ENCODE measurements at places on chromosomes 1 and 21.

GRCh38 chr1:24195136-24195535 lies 8.0 kb upstream of the IFNLR1 start:
- no peak for DNase-seq

GRCh38 chr1:44609412-44609767 lies 64.9 kb downstream of the TMEM53 start:
- no peak for DNase-seq

DNA sequence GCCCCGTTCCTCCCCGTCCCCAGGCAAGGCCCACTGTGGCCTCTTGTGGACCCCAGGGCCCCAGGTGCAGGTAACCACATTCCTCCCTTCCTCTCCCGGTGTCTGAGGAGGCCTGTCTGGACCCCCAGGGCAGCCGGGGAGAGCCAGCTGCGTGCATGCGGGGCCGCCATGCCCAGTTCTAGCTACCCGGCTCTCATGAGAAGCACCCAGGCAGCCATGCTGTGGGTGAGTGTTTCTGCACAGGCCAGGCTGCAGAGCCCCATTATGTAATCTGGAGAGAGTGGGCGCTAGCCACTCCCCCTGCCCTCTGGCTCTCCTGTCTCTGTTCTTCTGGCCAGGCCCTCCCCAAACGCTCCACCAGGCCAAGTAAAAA lies 18.4 kb upstream of the PLEKHG5 start:
- no peak for DNase-seq

DNA sequence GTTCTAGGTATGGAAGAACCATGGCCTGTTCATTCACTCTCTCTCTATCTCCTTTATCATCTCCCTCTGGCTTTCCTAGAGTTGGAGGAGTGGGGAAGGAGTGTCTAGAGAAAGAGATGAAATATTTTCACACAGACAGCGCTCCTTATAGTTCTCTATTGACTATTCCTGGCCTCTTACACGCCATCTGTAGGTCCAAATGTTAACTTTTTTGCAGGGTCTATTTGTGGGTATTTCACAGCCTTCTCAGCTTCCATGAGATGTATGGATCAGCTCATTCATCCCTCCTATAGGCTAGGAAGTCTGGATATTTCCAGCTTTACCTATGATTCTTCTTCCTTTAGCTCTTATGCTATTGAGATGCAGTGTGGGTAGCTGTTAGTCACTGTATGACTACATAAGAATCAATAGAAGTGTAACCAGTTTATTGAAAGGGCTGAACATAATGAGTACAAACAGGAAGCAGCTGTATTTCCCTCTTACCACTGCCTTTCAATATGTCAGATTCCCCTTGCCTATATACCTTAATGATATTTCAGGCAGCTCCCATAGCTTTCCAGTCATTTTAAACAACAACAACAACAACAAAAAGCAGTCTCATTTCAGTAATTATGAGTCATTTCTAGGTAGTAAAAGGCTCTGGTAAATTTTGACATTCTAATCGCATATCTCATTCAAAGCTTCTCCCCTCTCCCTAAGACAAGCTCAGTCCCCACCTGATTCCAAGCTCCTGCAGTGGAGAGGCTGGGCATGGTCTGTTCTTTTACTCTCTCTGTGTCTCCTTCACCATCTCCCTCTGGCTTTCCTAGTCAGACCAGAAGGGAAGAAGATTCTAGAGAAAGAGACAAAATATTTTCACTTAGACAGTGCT lies 149.5 kb downstream of the TTLL7 start:
- no peak for DNase-seq

- DNase-seq, result no peak
These were observed 73.3 kb upstream of the SOX13 start for GRCh38 chr1:203999618-204000017.

DNA sequence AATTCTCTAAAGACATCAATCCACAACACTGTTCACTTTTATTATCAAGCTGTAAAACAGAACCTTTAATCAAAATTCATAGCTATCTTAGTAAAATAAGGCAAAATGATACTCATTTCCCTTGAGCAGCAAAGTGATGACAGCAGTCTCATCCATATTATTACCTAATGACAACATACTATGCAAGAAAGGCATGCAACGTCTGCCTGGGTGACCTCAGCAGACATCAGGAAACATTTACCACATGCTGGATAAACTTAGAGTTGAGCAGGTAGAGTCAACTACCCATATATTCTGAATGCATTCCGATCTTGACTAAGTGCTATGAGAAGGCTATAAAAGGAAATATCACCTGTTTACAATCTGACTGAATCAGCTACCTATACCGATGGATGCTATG lies 145.1 kb downstream of the SIPA1L2 start:
- DNase-seq, result no peak

DNA sequence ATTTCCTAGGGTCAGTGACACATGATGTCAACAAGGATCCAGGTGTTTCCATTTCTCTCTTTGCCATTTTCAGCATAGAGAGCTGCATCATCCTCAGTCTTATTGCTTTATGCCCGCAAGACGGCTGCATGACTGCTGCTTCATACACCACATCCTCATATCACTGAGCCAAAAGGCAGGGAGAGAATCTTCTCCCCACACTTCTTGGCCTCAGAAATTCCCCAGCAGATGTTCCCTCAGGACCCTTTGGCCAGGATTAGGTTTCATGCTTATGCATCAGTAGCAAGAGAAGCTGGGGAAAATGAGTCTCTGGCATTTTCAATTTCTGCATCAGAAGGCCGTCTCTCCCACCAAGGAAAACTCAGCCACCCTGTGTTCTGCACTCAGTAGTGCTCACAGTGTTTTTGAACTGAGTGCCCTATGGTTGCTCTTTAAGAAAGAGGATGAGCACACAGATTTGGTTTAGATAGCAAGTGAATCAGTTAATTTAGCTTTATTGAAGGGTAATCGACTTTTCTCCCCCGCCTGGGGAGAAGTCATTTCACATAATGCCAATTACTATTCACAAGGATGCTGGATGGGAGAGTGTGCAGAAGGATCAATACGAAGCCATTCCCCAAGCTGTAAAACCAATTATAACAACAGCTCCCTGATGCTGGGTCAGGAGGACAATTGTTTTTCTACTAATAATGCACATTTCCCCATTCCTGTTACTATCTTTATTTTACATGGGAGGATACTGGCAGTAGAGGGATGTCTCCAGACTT lies 360.2 kb downstream of the HHIPL2 start:
- DNase-seq, result no peak

- peak; percentile 83 for DNase-seq
These were observed at the start of gene COL6A2 for GRCh38 chr21:46097336-46098293. Gene COL6A2 (plus strand): TSS chr21:46098112.

DNA sequence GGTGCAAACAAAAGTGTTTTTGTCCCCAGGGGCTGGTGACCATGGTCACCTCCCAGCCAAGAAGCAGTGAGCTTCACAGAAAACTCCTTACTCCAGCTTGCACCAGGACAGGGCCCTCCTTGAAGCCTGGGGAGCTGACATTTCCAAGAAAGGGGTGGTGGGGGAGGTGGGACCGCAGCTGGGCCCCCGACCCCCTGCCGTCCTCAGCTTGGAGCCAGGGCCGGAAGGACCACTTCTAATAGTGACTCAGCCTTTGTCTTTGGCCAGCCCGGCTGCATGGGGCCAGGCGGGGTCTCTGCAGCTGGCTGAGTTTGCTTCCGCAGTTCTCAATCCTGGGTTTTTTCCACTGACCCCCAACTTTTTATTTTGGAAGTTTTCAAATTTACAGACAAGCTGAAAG lies 136.5 kb upstream of the POU3F1 start:
- no peak for DNase-seq

GRCh38 chr21:26918323-26919079 lies 48.4 kb downstream of the ADAMTS5 start:
- no peak for DNase-seq

GRCh38 chr1:115976062-115976920 lies at the start of gene SLC22A15:
Gene SLC22A15 (plus strand): TSS chr1:115976513. CDS start chr1:115976628, 115 bp downstream.
- peak; percentile 65 for DNase-seq

DNA sequence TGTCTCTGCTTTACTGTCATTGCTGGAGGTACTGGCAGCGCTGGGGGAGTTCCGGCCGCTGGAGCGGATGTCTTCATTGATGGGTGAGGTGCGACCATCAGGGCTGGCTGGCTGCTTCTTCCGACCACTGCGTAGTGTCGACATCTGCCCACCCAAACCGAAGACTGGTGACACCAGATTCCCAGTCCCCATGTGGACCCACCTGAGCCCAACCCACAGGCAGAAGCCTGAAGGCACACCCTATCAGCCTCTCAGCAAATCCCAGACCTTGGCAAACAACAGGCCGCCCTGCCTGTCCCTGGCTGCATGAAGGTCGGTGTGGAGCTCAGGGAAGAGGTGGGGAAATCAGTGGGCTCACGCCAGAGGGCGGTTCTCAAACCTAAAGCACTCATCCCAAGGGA lies 44.8 kb downstream of the SLC45A1 start:
- DNase-seq, result no peak

DNA sequence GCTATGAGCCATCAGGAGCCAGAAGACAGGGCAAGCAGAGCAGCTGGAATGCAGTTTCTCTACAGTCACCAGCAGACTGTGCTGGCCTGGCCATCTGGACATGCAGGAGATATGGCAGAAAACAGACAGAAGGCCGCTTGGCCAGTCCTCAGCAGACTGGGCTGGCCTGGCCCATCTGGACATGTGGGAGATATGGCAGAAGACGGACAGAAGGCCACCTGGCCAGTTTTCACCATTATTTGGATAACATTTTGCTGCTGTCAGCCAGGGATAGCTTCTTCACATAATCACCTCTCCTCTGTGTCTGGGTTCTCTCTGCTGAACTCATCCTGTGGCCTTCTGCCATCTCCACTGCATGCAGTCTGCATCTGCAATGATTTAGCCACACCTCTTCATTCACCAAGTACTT lies 25.0 kb upstream of the CACYBP start:
- DNase-seq, result peak; percentile 16

- no peak for DNase-seq
These were observed 9.6 kb downstream of the DHX9 start for GRCh38 chr1:182848736-182849135.

DNA sequence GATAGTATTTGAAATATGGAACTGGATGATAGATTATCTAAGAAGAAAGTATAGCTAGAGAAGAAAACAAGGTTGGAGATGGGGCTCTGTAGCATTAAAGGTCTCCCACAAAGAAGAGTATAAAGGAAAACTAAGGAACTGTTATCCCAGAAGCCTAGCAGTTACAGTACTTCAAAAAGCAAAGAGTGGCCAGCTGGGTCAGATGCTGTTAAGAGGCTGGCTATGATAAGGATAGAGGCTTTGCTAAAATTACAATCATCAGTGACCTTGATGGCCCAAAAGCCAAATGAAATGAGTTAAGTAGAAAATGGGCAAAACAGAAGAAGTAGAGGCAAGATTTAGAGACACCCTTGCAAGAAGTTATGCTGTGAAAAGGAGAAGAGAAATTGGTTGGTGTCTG lies 25.1 kb upstream of the ANGPTL1 start:
- no peak for DNase-seq

- peak; percentile 33 for DNase-seq
These were observed 20.7 kb downstream of the LGR6 start for GRCh38 chr1:202214089-202214843.

GRCh38 chr1:175313672-175314225 lies 121.2 kb upstream of the KIAA0040 start:
- no peak for DNase-seq

GRCh38 chr21:36765229-36765628 lies 66.3 kb downstream of the SIM2 start:
- DNase-seq, result no peak

DNA sequence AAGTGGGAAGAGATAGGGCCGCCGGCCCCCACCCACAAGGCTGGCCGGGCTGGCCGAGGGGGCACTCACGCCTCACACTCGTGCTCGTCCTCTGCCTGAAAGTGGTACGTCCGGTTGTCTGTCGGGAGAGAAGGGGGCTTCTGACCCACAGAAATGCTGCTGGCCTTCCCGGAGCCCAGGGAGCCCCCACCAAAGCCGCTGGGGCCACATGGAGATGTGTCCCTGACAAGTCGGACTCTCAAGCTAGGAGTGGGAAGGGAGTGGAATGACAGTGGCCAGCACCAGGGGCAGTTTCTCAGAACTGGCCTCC lies 12.8 kb upstream of the TCEA3 start:
- no peak for DNase-seq

GRCh38 chr1:18569811-18570545 lies 60.7 kb upstream of the PAX7 start:
- no peak for DNase-seq

DNA sequence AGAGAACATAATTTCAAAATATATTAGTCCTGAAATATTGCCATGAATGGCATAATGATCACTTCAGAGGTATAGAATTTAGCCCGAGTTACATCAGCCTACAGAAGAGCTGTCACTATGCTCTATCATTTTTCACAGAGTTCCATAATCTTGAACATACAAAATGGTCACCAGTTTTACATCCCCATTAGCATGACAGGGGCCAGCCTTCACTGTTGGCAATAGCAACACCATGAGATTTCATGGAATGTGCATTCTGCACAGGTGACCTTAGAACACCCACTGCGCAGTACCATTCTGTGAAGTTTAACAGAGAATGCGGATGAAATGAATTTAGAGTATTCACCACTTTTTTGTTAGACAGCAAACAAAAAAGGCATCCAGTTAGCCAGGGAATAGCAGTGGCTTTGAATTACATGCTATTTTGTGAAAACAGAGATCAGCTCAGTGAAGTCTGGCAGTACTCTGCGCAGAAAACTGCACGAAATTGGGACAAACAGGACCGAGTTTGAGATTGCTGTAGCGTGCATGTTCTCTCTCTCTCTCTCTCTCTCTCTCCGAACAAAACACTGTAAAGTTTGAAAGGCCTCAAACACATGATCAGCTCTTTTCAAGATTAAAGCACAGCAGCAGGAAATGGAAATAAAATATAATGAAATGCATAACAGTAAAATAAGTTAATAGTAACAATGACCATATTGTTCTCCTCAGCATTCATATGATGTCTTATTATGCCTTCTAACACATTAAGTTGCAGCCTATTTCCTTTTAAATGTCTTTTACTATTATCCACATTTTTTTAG lies 349.3 kb downstream of the USH2A start:
- DNase-seq, result no peak

- DNase-seq, result no peak
These were observed 49.3 kb downstream of the TNN start for GRCh38 chr1:175116903-175117302.

- no peak for DNase-seq
These were observed 4.6 kb downstream of the WASF2 start for GRCh38 chr1:27485363-27485762.

DNA sequence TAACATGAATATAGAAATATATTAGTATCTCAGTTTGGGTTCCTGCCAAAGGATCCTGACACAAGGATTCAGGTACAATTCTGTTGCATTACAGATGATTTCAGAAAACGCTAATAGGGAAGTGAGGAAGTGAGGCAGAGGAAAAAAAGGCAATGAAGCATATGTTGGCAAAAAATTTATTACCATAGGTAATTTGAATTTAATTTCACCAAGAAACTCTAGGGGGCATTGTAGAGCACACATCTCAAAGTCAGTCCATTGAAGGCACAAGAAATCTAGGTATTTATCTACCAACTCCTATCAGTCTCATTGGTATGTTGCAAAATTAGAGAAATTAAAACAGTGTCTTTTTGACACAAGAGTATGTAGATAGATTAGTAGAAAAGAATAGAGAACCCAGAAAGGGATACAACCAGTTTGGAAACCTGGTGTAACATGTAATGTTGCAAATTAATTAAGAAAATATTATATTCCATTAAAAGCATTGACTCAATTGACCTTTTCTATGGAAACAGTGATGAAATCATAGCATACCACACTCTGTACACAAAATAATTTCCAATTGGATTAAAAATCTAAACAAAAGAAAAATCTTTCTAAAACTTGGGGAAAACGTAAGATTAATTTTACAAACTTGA lies 104.9 kb upstream of the SNX7 start:
- DNase-seq, result no peak
